ENCODE measurements at places on chromosomes 2 and 18.

DNA sequence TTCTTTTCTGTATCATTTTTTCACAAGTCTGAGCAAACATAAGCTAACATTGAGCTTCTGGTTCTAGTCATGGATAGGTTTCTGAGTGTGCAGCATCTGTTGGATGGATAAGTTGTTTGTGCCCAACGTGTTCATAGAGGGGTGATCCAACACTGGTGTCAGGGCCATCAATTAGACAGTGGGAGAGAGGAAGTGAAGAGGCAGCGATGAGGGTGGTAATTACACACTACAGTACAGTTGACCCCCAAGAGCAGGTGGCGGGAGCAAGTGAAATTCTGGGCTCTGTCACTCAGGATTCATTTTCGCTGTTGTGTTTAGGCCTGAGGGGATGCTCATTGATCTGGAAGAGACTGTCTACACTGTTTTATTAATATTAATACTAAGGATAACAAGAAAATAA is 180.0 kb upstream of the CXCR4 start:
- DNase-seq: no peak

DNA sequence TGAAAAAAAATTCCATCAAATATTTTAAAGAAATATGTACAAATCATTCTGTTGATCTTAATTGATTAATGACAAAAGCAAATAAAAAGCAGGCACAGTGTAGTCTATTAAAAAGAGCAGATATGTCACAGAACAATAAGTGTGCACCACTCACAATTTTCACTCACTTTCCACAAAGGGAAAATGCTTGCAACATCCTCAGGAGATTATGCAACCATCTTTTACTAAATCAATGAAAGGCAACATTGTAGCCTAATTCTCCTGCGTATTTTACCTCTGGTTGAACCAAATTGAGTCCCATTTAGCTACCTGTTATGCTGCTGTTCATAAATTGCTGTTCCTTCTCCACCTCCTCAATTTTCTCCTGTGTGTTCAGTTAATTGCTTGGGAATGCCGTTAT is 1346.8 kb upstream of the PIK3C3 start:
- no peak for DNase-seq

DNA sequence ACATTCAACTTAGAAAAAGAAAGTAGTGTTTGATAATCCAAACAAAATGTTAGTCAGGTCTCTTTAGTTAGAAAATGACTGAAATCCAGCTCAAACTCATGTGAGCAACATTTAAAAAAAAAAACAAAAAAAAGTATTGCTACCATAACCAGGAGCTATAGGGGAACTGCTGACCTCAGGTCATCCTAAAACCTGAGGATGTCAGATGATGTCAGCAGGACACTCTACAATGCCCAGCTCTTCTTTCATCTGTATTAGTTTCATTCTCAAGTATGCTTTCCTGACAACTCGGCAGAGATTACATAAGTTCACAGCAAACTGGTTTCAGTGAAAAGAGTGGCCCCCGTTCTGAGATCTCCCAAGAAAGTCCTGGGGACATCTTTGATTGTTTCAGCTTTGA is 4.2 kb upstream of the ESCO1 start:
- no peak for DNase-seq

GRCh38 chr18:26919627-26920026 is 54.1 kb upstream of the AQP4 start:
- DNase-seq: no peak

GRCh38 chr2:118645876-118646275 is 201.6 kb downstream of the EN1 start:
- DNase-seq: no peak

- DNase-seq: no peak
These were observed 141.0 kb downstream of the TMEM17 start for GRCh38 chr2:62364791-62365528.

DNA sequence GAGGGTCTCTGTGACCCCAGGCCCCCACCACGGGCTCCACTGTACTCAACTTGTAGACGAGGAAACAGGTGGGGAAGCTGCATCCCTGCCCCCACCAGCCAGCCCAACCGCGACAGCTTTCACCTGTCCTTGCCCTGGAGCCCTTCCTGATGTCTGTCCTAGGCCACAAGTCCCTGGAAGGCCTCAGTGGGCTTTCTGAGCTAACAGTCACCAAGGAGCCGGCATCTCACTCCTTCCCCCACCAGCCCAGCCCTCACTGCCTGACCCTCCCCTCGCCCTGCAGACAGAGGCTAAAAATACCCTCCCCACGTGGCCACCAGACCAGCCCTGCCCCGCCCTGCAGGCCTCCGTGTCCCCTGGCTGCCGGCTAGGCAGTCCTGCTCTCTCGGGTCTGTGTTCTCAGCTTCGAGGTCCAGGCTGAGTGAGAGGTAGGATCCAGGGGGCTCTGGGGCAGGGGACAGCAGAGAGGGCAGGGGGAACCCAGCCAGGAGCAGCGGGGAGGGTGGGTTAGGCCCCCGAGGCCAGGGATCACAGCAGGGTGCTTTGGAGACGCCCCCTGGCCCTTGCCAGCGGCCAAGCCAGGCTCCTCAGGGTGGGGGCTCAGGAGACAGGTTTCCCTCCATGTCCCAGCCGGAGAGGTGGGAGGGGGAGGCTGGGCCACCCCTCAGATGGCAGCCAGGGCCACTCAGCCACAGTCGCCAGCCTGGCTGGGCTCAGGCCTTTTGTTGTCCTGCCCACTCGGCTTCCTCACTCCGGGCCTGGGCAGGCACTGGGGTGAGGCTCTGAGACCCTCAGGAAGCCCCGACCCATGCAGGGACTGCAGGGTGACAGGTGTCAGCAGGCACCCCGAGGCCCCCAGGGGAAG is at the start of gene KLHL30:
TSS of gene KLHL30 (plus strand) at position 338 of the 865 bp plus-strand sequence. CDS start 2,087 bp downstream, outside the sequence.
- no peak for DNase-seq

DNA sequence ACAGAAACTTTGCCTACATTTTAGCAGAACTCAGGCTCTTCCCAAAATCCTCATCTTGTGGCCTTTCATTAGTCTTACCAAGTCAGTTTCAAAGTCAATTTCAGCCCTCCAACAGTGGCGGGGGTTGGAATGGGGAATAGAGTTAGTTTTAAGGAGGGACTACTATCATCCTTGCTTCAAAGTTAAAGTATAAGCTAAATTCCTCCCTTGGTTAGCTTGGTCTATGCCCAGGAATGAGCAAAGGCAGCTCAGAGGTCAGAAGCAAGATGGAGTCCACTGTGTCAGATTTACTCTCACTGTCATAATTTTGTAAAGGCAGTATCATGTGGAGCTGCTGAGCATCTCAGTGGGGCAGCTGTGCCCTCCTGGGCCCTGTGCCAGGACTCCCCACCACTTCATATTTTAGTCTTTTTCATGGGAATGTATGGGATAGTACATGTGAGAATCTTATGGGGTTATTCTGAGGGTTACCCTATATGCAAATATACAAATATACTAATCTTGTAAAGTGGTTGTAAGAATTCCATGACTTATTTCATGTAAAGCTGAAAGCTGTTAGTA is 145.2 kb upstream of the MMADHC start:
- no peak for DNase-seq

All from stimulated activated CD4-positive, alpha-beta T cell treated with anti-CD3 and anti-CD28 coated beads, Interleukin-15, amount 100 ng/mL, for 1 hour (primary cell).